ENCODE measurements at places on chromosomes 7 and 10.

DNA sequence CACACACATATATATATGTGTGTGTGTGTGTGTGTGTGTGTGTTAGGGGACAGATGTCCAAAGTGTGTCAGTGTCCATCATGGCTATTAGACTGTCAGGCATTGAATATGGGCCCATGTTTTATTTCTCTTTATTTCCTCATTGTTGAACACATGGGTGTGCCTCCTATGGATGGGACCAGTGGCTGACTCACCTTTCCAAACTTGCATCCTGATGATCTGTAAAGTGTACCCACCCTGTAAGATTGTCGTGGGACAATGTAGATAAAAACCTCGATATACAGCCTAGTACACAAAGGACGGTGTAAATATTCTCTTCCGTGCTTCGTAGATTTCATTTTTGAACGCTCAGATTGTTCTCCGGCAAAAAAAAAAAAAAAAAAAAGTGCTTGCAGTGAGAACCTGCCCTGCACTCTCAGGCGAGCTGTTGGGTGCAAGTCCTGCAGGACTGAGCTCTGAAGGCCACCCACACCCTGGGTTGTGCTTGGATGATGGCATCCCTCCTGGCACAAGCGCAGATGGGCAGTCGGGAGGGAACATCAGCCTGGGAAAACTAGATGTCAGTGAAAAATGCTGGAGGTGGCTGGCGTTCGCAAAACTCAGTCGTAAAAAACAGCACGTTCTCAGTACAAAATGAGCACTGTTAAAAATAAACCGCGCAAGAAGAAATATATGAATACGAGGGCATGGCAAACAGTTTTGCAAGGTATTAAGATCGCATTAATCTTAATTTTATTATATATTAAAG lies 166.9 kb downstream of the CUX1 start:
- no peak for DNase-seq

GRCh38 chr7:98281757-98282606 lies 496 bp downstream of the BRI3 start:
- peak; percentile 59 for DNase-seq

DNA sequence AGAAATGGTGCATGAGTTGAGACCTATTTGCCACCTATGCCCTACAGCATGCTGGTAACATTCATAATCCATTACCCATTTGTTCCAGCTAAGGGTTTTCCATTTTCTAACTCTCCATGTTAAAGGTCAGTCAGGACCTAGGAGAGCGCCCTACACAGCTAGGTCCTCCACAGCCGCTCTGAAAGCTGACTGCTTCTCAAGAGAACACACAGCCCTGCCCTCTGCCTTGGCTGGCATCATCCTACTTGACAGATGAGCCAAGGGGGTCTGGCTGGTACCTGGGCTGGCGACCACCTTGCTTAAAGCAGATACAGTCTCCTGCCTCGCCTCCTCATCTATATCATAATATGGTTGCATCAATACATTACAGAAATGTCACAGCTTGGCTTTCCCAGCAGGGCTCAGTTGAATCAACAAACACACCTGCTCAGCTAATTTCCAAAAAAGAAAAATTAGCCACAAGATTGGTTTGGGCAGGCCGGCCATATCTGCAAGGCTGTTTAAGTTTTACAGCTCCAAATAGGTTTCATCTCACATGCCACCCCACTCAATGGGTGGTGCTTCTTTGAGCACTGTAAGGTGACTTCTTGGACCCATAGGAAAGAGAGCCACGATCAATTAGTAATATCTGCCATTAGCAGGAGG lies 17.3 kb downstream of the TLL2 start:
- DNase-seq: no peak

- no peak for DNase-seq
These were observed 235.3 kb downstream of the CCDC3 start for GRCh38 chr10:12766223-12766622.

DNA sequence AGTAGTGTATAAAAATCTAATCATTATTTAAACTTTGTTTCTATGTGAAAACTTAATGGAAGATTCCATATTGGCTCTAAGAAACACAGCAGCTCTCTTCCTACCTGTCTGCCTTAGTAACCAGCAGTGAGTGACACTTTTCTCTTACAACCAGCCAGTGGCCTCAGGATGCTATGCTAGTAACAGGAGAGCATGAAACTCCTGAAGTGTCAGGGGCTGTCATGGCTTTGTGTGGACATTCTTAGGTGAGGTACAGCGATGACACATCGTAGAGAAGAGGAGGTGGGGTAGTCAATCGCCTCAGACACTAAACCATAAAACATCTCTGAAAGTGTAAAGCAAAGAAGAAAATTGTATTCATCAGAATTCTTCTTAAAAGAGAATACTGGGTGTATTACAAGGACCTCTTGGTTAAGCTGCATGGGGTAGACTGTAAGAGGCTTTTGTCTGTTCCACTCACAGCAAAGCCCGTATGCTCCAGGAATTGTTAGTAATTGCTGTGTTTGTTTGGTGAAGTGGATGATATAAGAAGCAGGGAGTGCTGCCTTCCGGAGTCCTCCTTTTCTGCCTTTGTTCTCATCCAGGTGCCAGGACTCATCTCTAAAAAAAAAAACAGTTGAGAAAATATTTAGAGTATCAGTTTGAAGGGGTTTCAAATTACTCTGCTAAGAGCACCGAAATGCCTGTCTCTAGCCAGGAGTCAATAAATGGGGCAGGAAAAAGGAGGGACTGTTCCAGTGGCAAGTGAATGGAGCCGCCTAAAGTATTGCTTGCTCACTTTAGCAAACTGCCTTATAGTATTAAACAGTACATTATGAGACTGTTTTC lies 518.8 kb downstream of the CNTNAP2 start:
- DNase-seq: peak; percentile 50

DNA sequence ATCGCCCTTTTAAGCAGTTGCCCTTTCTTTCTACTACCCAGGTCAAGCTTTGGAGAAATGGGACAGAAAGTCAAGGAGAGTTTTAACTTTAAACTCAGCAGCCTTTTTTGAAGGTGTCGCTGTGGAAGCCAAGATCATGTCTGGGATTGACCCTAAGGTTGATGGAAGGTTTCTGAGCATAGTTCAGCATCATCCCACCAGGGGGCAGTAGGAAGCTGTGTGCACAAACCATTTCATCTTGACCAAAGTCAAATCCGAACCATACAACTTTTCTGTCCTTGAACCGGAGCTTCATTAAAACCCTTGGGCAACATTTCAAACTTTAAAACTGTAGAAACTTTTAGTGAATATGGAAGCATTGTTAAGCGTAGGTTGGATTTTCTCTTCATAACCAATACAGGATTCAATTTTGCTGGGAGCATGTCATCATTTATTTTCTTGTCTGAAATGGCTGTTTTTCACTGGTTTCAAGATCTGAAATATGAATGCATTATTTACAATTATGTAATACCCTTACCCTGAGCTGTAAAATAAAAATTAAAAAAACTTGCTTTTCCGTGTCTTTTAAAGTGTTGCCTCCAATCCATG lies 214.4 kb upstream of the KIAA1217 start:
- no peak for DNase-seq

DNA sequence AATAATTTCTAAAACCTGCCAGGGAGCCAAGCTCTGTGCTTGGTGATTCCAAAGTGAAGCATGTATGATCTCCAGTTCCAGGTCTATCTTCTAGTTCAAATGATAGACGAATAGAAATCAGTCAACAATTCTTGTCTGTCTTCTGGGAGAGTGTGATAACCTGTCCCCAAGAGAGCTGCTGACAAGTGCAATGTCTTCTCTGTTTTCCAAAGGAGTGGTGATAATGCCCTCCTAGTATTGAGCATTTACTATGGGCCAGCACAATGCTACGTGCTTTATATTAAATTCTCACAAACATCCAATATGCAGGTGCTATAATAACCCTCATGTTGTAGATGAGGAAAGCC lies 10.2 kb downstream of the MXI1 start:
- DNase-seq: no peak

- DNase-seq: no peak
These were observed 30.5 kb upstream of the SLC18A3 start for GRCh38 chr10:49579621-49580020.

DNA sequence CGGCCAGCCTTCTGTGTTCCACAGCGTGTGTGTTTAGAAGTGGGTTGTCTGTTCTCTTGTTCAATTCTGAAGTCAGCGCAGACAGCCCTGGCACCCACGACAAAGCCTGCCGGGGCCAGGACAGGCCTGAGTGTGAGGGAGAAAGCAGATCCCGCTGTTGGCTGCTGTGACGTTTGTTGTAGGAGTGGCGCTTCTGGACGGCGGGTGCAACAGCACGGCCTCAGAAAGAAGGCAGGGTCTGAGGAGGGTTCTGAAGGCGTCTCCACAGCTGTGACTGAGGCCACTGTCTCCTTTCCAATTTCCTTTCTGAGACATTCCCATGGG lies 76.2 kb downstream of the VIPR2 start:
- DNase-seq: no peak

- DNase-seq: no peak
These were observed 75.6 kb downstream of the ENTPD1 start for GRCh38 chr10:95831515-95831914.

DNA sequence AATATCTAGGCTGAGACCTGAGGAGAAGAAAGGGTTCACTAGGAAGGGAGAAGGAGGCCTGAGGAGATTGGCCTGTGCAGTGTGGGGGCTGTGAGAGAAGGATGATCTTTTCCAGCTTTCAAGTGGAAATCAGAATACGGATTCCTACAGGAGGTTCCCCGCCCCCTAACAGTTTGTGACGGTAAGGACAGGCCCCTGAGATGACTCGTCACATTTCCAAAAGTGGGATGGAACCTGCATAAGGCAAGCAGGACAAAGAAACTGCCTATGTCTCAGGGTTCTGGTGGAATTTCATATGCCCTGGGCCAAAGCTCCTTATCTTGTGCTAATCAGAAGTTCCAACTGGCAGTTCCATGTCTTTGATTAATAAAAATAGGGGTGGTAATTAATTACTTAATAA lies 275.6 kb downstream of the SNX10 start:
- no peak for DNase-seq

DNA sequence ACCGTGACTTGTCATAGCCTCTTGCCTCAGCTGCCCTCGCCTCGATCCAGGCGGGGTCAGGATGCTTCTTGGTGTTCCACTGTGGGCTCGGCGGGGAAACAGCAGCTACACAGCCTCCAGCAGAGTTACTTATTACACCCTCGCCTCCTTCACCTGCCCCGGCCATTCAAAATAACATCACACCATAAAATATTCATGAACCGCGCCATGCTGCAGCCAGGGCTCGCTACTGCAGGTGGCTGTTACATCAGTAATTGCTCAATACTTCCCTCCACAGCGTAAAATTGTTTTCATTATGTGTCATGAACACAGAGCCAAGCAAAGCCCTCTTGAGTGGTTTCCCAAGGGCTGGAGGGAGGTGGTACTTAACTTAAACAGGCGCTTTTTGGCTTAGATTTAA lies 241.5 kb upstream of the SP8 start:
- peak; percentile 56 for DNase-seq

GRCh38 chr7:96979551-96980276 lies 25.6 kb upstream of the DLX6 start:
- DNase-seq: no peak

GRCh38 chr7:155166673-155167370 lies 96.7 kb downstream of the HTR5A start:
- no peak for DNase-seq

DNA sequence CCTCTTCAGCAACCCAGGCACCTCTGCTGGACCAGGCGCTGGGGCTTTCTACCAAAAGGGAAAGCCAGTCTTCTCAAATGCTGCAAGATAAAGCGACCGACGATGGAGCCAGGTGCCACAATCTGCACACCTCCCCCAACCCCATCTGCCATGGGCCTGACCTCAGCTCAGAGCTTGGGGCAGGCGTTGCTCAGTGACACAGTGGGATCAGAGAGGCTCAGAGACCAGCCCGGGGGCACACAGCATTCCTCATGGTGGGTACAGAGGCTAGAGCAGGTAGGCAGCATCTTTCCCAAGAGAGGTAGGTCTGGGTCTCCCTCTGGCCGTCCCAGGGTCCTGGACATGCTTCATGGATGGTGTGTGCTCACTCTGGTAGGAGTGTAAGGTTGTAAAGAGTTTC lies 56.3 kb downstream of the ZMIZ1 start:
- DNase-seq: no peak

DNA sequence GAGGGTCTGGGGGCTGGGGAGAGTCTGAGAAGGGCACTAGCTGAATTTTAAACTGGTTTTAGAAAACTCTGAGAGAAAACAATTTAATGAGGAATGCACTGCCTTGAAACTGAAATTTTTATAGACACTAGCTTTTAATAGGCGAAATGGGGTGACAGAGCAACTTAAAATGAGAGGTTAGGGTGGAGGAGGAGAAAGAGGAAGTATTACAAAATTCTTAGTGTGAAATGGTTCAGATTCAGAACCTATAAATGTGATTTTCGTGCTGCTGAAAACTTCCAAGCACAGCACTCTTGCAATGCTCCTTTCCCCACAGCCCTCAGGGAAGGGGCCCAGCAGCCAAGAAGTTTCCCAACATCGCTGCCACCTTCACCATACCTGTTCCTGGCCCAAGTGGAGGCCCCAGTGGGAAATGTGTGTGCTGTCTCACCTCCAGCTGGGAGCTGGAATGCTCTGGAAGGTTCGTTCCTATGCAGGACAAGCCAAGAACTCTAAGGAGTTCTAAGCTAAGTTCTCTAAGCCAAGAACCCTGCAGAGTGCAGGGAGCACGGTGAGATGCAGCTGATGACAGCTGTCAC lies 60.0 kb downstream of the ATXN7L1 start:
- DNase-seq: no peak

DNA sequence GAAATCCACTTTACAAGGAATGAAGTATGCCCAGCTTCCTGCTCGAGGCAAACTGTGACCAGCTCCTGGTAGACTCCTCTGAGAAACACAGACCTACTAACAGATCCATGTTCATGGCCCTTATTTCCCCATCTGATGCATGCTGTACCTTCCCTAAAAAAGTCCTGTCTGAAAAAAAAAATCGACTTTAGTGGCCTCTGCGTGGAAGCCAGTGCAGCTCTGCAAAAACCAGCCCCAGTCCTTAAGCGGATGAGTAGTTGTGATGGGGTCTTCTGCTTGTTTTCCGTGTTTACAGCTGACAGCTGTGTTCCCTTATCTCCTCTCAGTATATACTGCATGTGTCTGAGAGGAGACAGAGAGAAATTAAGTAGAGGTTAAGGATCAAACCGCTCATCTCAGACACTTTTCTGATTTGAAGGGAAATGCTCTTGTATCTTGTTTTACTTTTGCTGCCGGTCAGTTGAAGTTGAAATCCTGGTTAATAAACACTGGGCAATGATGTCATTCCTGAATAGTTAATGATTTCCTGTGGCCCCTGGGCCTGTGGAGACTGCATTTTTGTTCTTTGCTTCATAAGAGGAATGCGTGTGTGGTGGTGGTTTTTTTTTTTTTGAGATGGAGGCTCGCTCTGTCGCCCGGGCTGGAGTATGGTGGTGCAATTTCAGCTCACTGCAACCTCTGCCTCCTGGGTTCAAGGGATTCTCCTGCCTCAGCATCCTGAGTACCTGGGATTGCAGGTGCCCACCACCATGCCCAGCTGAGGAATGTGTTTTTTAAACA lies 67.6 kb downstream of the DOCK1 start:
- DNase-seq: no peak

All from NCI-H526 (cell line).